Cardiac fibroblast (primary cell): ENCODE measurements at places on chromosomes 6 and 20.

GRCh38 chr6:8941577-8941976 is 506.2 kb upstream of the SLC35B3 start:
- DNase-seq: no peak

- DNase-seq: no peak
These were observed 115.1 kb downstream of the RNASET2 start for GRCh38 chr6:166841216-166841615.

DNA sequence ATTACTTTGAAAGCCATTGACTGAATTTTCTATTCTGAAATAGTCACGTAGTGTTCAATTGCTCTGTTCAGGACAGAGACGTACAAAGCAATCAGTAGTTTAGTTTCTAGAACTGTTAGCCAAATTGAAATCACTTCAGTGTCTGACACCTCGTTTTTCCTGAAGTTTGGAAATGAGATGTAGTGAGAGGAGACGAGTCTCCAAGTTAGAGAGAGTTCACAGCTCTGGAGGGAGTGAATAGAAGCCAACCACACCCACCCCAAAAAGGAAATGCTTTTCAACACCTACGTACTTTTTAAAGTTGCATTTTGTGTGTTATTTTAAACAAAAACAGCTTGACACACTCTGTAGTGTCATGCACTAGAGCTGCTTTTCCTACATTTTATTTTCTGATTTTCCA is 296.0 kb downstream of the ADGRG6 start:
- DNase-seq: no peak

DNA sequence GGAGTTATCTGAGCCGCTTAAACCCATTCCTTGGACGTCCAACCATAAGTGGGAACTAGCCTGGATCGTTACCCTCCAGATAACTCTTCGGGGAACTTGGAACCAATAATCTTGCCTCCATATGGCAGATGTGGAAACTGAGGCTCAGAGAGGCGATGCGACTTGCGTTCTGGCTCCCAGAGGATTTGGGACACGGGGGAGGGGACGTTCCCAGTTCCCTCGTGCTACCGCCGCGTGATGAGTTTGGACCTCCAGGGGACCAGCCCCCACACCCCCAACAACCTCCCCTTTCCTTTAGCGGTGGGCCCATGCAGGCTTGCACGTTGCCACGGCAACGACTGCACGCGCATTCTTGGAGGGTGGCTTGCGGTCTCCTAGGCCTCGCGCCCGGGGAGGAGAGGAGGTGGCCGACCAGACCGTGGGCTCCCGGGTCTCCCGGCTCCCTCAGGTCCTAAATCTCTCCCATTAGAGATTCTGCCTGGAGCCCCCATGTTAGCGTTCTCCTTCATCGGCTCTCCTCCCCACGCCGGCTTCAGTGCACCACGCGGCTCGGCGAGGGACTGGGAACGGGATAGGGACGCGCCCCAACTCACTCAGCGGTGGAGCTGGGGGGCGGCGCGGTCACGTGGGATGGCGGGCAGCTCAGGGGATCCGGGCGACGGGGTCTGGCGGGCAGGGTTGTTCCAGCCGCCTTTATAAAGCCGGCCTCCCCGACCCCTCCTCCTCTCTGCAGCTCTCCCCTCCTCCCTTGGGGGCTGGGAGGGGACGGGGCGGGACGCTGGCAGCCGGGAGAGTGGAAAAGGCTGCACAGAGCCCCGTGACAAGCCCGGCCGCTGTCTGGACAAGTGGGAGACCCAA is at the start of gene PLTP:
PLTP (minus strand) TSS at position 670 of the 858 bp plus-strand sequence. CDS start 703 bp downstream, outside the sequence.
- DNase-seq: peak; percentile 42

DNA sequence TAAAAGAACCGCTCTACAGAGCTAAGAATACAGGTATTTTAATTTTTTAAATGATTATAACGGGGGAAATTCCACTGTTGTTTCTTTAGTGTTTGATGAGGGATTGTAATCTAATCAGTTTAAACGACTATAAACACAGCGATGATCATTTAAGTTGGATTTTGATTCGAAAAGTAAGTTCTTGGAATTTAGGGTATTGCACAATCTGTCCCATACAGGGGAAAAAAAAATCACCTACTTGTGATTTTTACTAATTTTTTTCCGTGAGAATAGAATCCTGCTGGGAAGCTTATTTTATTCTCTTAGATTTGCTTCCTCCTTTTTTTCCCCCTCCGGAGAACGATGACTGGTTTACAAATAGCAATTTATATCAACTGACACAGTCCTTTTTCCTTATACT is 108.0 kb downstream of the LAMA2 start:
- no peak for DNase-seq

- no peak for DNase-seq
These were observed 132.7 kb downstream of the FYN start for GRCh38 chr6:111740506-111740905.

DNA sequence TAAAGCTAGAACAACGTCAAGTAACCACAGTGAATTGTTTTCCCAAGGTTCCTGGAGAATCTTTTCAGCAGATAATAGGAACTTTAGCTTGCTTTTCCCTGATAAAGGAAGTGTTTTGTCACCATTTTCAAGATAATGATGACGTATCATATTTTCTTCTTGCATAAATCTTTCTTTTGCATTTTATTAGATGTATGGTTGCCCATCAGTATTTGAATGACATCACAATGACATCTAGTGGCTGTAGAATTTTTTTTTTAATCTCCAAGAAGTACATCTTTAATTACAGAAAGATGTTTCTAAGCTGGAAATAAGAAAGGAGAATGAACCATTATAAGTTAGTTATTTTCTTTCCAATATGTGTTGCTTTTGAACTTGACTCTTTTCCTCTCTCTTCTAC is 83.0 kb downstream of the CENPW start:
- DNase-seq: no peak

- DNase-seq: no peak
These were observed 10.1 kb downstream of the MAP7 start for GRCh38 chr6:136539967-136540652.

- DNase-seq: peak; percentile 56
These were observed 32.8 kb downstream of the GFOD1 start for GRCh38 chr6:13454286-13455221.

GRCh38 chr20:31759836-31760518 is 20.9 kb downstream of the TPX2 start:
- DNase-seq: no peak

DNA sequence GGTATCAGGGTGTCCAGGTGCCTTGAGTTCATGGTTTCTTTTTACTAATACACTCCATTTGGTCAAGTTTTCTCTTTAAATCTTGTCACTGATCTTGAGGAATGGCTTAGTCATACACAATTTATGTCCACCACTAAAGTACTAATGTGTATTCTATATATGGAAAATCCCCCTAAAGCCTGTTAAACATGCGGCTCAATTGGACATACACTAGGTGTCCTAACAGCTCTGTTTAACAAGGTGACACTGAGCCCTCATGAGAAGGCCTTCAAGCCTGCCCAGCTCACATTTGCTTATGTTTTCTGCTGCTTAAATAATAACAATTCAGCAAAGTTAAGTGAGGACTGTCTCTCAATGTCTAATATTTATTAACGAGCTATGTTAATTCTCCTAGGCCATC is 31.5 kb downstream of the PDE7B start:
- DNase-seq: no peak

- peak; percentile 71 for DNase-seq
These were observed 26.7 kb downstream of the IYD start for GRCh38 chr6:150395388-150396009.

GRCh38 chr6:139547122-139547776 is 172.8 kb upstream of the CITED2 start:
- DNase-seq: peak; percentile 44

DNA sequence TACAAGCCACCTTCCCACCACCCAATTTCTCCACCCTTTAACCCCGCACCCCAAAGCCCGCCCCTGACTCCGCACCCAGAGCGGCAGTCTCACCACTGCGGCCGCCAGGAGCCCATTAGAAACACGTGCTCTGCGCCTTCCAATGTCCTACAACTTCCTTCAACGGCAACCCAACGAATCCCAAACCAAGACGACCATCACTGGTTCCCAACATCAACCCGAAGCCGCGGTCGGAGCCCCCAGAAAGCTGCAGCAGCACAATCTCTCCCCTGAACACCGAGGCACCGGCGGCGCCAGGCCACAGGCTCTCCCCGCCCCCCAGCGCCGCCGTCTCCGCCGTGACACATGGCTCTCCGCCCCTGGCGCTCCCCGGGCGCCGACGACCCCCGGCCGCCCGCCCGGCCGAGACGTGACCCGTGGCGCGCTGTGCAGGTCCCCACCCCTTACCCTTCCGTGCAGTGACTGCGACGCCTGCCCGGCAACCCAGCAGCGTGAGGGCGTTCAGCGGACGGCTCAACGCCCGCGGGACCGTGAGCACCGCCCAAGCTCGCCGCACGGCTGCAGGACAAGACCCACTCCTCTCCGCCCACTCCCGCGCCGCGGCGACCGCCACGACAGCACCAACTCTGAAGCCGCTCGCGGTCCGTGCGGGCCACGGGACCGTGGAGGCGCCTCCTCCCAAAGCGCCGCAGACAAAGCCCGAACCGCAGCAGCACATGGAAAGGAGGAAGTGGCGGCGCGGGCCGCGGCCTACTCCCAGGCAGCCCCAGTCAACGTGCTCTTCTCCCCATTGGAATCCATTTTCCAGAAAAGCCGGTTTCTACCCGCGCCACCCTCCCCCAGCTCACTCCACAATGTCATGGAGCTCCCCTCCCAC is 551 bp downstream of the SYNCRIP start:
- peak; percentile 55 for DNase-seq

- DNase-seq: peak; percentile 65
These were observed 233.3 kb downstream of the TINAG start for GRCh38 chr6:54541541-54541940.

DNA sequence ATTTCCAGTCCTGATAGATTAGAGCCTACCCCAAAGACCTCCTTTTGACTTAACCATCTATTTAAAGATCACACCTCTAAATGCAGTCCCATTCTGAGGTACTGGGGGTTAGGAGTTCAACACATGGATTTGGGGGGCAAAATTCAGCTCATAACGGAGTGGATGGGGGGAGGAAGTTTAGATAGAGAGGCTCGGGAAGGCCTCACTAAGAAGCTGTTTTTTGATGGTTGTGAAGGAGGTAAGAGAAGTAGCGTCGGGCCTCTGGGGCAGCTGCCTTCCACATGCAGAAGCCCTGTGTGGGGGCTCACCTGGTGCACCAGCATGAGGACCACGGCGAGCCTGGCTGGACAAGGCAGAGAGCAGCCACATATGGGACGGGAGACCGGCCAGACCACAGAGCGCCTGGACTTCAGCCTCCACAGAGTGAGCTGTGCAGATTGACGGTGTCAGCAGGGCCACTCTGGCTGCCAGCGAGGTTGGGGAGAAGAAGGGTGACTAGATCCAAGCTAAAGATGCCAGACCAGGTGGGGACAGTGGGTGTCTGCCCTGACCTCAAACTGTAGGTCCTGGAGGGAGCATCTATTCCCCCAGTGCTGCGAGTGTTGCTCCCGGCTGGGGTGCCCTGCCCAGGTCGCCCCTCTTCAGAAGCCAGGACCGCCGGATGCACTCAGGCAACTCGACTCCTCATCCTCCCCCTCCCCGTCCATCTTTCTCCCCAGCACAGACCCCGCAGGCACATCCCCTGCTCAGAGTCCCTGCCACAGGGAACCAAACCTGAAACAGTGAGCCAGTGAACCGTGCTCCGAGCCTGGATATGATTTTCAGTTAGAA is 5.1 kb upstream of the SYNJ2 start:
- DNase-seq: no peak

DNA sequence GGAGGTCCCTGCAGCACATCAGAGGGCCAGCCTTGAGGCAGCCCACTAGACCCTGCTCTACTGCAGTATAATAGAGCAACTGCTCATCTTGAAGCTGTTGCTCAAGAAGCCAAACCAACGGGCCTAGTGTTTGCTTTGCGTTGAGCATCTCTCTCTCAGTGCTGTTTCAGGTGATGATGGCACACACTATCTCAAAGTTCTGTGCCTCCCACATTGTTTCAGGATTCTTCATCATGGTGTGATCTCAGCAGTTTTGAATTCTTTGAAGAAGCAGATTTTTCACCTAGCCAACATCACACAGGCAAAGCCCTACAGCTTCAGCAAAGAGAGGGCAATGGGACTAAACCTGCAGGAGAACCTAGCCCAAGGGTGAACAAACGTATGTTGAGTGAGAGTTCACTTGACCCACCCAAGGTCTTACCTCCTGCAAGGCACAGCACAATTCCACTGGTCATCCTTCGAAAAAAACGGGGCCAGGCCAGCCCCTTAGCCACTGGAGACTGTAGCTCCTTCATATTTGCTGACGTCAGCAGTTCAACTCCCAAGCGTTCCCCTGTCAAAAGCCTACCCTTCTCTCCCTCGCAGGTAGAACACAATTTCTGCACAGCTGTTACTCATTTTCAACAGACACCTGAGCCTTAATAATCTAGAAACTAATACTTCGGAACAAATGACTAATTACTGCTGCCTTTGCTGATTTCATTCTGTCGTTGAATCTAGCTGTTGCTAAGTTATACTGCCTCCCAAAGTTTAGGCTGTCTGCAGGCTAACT is 15.8 kb downstream of the MYB start:
- no peak for DNase-seq

- no peak for DNase-seq
These were observed 530 bp downstream of the GOPC start for GRCh38 chr6:117601811-117602150.

DNA sequence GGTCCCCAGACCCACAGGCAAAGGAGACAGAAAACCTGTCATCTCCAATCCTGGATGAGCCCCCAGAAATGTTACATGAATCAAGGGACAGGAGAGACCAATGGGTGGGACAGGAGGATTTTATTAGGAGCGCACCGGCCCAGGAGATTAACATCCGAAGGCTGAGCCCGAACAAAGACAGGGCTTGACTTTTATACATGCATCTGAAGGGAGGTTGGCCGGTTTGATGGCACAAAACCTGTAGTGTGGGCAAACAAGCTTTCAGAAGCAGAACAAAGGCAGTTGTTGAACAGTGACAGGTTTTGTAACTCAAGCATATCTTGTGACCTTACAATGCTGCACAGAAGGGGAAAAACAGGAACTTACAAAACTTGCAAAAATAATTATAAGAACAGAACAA is 83.9 kb upstream of the GPR6 start:
- no peak for DNase-seq

- DNase-seq: peak; percentile 59
These were observed 18.4 kb upstream of the TNFAIP3 start for GRCh38 chr6:137848672-137849071.

DNA sequence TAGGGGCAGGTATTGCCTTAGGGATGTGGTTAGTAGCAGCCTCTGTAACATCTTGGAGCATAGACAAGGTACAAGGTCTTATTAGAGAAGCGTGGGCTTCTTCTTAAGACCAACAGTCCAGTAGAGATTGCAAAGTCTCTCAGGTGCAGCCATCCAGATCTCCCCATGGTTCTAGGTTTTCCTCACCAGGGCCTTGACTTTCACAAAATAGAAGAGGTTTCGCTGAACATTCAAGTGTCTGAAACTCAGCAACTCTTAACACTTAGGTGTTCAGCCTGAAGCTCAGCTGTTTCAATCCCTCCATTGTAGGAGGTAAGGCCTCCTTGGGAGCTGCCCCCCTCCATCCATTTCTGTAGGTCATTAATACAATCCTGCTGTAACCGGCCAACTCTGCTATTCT is 44.4 kb downstream of the GOPC start:
- no peak for DNase-seq

DNA sequence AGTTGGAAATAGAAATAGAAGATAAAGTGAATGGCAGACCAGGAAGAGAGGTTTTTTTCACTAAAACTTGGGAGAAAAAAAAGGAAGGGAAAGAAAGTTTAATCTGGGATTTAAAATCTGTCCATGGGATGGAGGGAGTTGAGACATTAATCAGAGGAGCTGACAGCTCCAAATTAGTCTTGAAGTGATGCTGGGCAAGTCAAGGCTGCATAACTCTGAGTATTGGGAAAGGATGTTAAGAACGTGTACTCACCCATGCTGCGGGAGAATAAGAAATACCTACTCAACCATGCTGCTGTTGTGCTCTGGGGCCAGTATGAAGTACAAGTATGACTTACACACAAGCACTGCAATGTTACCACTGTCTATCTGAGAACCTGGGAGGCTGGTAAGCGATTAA is 47.5 kb downstream of the SNRNP48 start:
- DNase-seq: no peak
